Stimulated activated CD4-positive, alpha-beta T cell treated with anti-CD3 and anti-CD28 coated beads, Interleukin-4, amount 100 ng/mL, for 4 hours (primary cell): ENCODE measurements at places on chromosomes 5 and 9.
A peak's percentile ranks its signal among the peaks of the same experiment; 100 is the strongest.

- no peak for DNase-seq
Measured at GRCh38 chr5:3605298-3606010, 9.8 kb downstream of the IRX1 start.

DNA sequence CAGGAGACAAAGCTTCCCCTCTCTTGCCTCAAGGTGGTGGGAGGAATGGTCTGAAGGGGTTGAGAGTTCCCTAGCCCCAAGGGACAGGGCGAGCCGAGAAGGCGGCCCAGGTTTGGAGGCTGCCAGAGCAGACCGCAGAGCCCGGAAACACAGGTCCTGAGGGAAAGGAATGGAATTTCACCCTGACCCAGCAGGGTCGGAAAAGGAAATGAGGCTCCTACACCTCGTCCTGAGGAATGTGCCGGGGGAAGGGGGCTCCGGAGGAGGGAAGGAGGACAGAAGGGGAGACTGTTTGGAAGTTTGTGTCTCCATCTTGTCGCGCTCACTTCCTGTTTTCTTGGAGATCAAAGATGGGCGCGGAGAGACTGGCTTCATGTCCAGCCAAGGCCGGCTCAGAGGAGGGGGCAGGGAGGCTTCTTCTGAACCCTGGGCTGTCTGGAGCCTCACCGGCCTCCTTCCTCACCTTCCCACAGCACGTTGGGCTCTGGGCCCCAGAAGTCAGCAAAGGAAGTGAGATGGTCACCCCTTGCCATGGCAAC is 9.6 kb downstream of the ENG start:
- no peak for DNase-seq

- DNase-seq = no peak
Measured at GRCh38 chr5:65563777-65564176, 681 bp downstream of the PPWD1 start.

GRCh38 chr5:124059200-124059599 is 547.2 kb downstream of the CSNK1G3 start:
- no peak for DNase-seq

GRCh38 chr5:163659568-163659902 is 154.1 kb downstream of the MAT2B start:
- DNase-seq = no peak

GRCh38 chr5:179504600-179505396 is 45.6 kb upstream of the RUFY1 start:
- DNase-seq = no peak

DNA sequence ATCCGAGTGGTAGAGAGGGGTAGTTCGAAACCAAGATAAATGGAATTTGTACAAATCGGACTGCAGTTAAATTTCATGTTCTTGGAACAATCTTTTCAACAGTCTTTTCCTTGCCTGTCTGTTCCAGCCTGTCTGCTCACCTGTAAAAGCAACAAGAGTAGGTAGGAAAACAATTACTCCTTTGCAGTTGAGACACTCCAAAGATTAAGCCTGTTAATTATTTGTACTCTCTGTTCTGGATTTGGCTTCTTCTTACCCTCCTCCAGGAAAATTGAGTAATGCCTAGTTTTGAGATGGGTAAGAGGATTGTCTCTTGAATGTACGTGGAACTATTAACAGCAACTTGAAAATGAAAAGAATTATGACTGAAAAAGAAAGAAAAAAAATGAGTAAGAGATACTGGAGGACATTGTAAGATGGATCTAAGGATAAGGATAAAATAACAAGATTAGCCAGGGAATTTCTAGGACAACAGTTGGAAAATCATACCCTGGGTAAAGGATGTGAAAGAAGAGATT is 24.3 kb downstream of the SPAAR start:
- DNase-seq = no peak

DNA sequence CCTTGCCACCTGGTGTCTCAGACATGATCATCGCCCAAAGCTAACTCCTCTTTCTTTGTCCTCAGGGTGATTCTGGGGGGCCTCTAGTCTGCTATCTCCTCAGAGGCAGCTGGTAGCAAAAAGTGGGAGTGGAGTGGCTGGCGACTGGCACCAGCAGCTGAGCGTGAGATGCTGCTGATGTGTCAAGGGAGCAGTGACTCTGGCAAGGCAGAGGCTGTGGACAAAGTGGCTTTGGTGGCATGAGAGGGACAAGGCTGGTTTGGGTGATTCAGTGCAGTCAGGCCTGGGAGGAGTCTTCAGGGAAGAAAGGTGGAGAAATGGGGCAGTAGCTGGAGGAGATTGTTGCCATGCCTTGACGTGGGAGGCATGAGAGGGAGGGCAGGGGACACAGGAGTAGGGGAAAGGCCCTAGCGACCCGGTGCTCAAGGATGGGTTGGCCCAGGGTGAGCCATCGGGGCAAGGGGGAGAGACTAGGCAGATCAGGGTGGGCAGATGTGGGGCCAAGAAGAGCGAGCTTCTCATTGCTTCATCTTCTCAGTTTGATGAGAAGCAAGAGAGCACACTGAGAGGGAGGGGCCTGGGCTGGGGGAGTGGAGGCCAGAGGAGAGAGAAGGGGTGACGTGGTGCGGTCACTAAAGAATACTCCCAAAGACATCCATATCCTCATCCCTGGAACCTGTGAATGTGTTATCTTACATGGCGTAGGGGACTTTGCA is 64.2 kb upstream of the SPTLC1 start:
- no peak for DNase-seq

GRCh38 chr5:107368615-107369014 is 302.1 kb downstream of the EFNA5 start:
- no peak for DNase-seq

- DNase-seq = no peak
Measured at GRCh38 chr5:64273276-64273675, 107.6 kb downstream of the RNF180 start.

- no peak for DNase-seq
Measured at GRCh38 chr5:100779669-100780375, 123.3 kb downstream of the ST8SIA4 start.

- no peak for DNase-seq
Measured at GRCh38 chr5:180689775-180690174, 40.4 kb upstream of the FLT4 start.

DNA sequence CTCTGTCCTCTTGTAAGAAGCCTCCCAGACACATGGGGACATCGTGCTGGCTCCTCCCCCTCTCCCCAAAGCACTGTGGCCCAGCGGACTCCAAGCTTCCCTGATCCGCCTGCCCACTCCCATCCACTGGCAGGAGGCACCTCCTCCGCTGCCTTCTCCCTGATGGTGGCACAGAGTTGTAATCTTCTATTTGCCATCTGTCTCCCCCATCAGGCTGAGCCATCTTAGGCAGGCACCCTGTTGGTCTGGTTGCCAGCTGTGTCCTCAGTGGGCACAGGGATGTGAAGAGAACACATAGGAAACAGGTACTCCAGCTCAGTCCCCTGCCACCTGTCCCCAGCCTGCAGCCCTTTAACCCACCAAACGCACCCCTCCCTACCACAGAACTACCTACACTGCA is 5.4 kb upstream of the ZDHHC12 start:
- DNase-seq = no peak

DNA sequence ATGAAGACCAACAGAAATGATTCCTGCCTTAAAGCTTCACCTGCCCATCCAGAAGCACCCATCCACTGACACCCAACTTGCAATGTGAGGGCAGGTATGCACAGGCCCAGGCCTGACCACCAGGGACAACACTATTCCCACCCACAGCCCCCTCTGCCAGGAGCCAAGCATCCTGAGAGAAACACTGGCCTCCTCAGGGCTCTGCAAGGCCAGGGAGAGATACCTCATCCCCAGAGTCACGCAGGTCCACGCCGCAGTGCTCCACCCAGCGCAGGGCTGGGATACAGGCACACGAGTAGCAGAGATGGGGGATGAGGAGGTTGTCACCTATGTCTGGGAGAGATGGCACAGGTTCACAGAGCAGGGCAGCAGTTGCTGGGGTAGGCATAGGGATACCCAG is 99.4 kb downstream of the PSD2 start:
- no peak for DNase-seq

DNA sequence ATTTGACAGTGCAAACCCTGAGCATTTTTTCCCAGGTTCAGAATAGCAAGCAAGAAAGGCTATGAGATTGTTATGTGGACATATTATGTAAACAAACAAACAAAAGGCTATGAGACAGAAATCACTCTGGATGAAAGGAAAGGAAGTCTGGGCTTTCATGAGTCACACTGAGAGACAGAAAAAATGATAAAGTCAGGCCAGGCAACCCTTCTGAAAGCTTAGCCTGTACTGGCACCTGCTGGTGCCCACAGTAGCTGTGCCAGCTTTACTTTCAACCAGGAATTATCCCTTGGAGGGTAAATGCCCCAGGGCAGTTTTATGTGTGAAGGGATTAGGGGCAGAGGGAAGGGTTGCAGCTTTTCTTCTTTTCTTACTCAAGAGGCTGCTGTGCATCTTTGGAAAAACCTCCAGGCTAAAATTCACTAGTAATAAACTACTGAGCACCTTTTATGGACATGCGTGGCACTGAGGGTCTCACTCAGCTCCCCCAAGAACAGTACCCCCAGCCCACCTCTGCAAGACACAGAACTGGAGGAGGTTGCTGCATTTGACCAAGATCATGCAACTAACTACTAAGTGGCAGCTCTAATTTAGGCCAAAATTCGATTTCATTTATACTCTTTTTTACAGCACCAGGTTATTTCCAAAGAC is 41.7 kb downstream of the ACTL7B start:
- DNase-seq = no peak

DNA sequence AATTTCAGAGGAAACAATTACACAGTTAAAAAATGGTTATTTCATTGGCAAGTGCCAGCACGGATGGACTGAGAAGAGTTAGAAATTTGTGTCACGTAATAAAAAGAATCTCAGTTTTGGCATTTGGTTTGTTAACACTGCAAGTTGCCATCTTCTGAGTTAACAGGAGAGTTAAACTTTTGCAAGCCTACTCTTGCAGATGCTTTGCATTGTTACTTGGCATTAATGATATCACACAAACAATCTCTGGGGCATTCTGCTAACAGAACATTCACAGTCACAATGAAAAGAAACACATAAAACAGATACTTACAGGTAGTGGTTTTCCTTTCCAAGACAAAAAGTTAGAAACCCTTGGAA is 647 bp downstream of the FREM1 start:
- DNase-seq = no peak

DNA sequence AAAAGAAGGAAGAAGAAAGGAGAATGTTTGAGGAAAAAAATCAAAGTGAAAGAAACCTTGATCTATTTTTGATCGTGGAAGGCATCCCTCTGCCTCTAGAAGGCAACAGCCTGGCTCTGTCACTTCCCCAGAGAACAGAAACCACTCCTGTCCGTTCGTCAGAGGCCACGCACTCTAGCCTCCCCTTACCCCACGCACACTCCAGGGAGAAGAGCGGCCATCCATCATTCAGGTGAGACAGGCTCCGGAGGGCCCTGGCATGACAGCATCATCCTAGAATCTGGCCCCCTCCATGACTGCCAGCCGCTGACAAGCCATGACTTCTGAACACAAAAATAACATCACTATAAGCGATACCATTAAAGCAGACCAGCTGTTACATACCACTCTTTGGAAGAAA is 135.8 kb downstream of the ROR2 start:
- DNase-seq = no peak

GRCh38 chr9:129005336-129005997 is 22.7 kb downstream of the SH3GLB2 start:
- DNase-seq = no peak

- DNase-seq = no peak
Measured at GRCh38 chr5:167765352-167765751, 526.1 kb upstream of the WWC1 start.

- no peak for DNase-seq
Measured at GRCh38 chr9:121660876-121661275, 9.4 kb downstream of the DAB2IP start.

- no peak for DNase-seq
Measured at GRCh38 chr9:12760758-12761157, 14.1 kb upstream of the LURAP1L start.

GRCh38 chr9:33623658-33624586 is 99.9 kb downstream of the ANKRD18B start:
- DNase-seq = peak; percentile 51

DNA sequence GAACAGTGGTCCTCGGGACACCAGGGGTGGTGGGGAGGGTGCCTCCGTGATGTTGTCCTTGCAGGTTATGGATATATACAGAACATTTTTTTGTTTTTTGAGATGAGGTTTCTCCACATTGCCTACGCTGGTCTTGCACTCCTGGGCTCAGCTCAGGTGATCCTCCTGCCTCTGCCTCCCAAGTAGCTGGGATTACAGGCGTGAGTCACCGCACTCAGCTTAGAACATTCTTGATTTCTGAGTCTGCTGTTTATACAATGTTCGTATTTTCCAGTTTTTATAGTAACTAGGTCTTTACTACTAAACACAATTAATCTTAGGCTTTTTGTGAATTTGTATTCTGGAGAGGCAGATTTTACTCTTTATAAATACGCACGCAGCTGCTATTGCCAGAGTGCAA is 6.0 kb downstream of the PMPCA start:
- no peak for DNase-seq

GRCh38 chr9:1875921-1876448 is 139.2 kb upstream of the SMARCA2 start:
- DNase-seq = peak; percentile 67

DNA sequence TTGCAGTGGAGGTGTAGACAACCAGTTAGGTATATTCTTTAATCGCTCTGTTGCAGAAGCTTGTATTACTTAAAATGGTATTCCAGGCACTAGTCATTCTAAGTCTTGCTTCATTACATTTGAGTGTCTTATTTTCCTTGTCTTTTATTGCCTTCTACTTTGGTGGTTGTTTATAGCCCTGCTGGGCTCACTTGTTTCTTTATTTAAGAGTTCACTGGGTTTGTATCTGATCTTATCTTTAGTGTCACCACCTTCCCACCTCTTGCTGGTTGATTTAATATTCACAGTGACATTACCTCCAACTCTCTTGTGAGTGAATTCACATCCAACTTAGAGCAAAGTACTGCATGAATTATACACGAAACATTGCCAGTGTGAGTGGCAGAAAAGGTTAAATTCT is 83.6 kb upstream of the BNC2 start:
- no peak for DNase-seq

DNA sequence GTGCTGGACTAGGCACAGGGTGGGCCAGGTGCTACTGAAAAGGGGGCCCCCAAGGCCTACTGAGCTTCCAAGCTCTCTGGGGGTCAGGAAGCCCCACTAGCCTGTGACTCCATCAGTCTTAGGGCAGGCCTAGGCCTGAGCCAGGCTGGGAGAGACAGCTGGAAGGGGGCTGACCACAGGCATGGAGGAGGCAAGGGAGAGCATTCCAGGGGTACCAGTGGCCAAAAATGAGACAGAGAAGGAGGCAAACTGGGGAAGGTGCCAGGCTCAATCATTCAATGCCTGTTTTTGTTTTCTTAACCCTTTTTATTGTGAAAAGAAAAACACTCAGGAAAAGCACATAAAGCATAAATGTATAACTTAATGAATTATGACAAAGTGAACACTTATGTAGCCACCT is 26.2 kb upstream of the TCF7 start:
- no peak for DNase-seq

DNA sequence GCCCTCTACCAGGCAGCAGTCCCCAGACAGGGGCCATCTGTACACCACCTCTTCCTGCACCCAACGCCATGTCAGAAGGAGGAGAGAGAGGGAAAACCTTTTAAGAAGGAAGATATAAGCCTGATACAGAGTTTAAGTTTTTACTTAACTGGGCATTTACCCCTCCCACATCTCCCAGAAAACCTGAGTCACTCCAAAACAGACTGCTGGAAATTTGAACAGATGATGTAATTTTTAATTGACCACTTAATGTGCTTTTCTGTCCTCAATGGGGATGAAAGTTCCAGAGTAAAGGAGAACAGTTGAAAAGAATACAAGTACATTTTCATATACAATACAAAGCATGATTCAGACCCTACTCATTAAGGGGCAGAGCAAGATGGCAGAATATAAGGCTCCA is 63.9 kb downstream of the TTC39B start:
- DNase-seq = no peak
